Bone marrow (tissue), 2 donors: ENCODE measurements at places on chromosomes 16 and 17.

- no peak for DNase-seq
Observed at GRCh38 chr17:16287563-16288027, 65.7 kb downstream of the CENPV start.

GRCh38 chr16:82497139-82497538 lies 129.6 kb upstream of the CDH13 start:
- no peak for DNase-seq

DNA sequence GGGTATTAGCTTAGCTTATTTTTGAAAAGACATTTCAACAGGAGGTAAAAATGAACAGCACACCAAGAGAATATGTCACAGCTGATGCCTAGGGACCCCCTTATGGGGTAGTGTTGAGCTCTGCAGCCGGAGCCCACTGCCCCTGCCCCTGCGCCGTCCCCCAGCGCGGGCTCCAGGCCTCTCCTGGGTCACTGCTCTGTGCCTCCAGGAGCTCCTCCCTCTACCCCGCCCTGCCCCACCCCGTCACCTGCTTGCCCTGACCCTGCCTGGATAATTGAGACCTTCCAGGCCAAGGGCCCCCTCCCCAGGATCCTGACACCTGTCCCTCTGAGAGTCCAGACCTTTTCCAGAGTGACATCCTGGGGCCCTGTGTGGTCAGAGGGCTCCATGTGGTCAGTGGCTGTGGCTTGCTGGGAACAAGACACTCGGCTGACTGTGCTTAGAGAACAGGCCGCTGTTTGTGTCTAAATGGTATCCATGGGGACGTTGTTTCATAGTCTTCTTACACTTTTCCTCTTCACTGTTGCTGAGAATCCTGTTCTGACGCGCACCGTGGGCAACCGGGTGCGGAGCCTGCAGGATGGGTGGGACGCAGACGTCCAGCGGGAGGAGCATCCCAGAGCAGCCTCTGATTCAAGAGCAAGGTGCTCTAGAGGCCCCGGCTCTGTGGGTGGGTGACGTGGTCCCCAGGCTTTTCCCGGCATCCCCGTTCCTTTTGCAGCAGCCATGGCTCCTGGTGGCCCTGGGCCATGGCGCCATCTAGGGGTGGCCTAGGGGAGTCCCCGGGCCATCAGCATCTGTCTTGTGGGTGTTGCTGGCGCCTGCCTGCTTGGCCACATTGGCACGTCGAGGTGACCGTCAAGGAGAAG lies 20.0 kb upstream of the WFIKKN1 start:
- DNase-seq = no peak

- DNase-seq = no peak
Observed at GRCh38 chr17:36468903-36469635, 17.4 kb upstream of the ZNHIT3 start.

DNA sequence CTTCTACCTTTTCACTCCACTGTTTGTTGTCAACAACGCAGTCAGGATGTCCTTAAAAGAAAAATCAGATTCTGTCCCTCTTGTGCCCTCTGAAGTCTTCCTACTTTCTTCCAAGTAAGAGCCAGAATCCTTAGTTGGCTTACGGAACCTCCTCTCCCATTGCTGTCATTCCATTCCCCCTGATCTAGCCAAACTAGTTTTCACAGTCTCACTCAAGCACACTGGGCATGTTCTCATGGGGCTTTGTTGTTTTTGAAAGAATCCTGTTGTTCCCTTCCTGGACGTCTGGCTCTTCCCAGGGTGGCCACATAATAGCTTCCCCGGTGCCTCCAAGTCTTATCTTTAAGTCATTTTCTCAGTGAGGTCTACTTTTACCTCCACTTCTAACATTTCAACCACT lies 158.6 kb upstream of the ELAC2 start:
- DNase-seq = no peak

DNA sequence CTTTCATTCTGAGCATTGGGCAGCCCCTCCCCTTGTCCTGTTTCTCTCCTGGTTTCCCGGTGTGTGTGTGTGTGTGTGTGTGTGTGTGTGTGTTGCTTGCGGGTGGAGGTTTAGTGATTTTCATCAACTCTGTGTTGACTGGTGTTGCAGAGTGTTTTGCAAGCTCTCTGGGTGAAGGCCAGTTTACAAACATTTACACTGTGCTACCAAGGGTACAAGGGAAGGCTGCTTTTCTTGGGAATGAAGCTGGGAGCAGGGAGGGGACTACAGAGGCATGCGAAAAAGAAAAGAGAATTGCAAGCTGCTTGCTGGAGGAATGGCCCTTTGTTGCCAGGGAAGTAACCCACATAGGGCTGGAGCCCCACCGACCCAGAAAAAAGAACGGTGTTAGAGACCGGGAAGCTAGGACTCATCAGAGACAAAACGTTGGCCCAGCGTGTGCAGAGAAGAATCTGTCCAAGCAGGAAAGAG lies 29.6 kb downstream of the HS3ST3B1 start:
- no peak for DNase-seq

- DNase-seq = no peak
Observed at GRCh38 chr17:82655523-82655922, 7.3 kb upstream of the WDR45B start.

DNA sequence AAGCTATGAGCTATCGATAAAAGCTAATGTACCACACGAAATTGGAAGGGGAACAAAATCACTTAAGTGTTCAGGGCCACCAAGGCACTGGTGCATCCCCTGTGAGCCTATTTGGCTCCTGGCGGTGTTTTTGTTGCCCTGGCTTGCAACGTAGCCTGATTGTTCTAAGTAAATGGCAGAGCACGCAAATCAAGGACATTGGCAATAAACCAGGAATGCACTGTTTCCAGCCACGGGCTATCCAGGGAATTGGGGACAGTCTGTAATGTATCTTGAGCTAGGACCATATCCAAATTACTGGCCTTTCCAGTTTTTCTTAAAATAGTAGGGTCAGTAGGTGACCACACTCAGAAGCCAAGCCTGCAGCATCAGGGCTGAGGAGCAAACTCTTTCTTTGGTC lies 734.0 kb downstream of the MAF start:
- no peak for DNase-seq

GRCh38 chr17:68204736-68205135 lies 43.1 kb upstream of the AMZ2 start:
- no peak for DNase-seq

DNA sequence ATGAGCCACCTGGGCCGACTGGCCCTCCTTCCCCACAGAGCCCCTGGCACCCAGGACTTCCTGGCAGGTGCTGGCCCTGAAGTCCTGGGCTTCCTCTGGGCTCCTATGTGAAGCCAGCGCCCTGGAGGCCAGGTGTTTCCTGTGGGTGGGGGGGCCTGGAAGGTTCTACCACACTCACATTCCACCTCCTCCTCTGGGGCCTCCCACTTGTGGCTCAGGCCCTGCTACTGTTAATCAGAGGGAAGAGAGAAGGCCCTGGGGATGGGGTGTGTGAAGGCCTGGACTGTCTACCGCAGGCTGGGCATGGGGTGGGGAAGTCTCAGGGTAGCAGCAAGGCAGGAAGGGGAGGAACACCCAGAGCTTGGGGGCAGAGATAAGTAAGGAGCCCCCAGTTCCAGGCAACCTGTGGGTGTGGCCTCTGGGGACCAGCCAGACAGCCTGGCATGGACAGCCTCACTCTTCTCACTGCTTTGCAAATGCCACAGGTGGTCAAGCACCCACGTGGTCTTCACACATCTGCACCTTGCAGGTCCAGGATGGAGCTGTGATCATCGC lies 111.9 kb upstream of the TNRC6C start:
- peak; percentile 36 for DNase-seq

DNA sequence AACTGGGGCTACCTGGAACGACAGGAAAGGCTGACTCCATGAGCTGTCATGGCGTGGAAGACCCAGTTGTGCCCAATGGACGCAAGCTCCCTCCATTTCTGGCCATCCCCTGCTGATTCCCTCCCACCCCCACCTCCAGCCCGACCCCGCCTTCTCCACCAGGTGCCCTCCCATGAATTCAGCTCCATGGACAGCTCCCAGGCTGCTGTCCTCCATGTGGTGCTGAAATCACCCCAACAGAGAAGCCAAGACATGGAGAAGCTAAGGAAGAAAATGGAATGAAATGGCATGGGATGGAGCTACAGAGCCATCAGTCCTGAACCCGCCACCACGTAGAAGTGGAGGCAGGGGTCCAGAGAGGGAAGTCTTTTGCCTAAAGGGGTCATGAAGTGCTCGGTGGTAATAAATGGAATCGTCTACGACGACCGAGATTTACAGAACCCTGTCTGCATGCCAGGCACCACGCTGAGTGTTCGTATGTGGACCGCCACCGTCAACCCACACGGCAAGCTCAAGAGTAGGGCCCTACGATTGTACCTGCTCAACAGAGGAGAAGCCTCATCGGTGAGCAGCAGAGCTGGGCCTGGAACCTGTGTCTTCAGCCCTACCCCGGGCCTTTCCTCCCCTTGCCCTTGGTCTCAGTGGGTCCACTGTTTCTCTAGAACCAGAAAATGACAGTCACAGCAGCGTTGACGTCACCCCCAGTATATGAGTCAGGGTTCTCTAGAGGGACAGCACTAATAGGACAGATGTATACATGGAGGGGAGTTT lies 9.3 kb upstream of the ZC3H18 start:
- DNase-seq = no peak

GRCh38 chr16:54936201-54936978 lies 5.7 kb downstream of the IRX5 start:
- DNase-seq = no peak

DNA sequence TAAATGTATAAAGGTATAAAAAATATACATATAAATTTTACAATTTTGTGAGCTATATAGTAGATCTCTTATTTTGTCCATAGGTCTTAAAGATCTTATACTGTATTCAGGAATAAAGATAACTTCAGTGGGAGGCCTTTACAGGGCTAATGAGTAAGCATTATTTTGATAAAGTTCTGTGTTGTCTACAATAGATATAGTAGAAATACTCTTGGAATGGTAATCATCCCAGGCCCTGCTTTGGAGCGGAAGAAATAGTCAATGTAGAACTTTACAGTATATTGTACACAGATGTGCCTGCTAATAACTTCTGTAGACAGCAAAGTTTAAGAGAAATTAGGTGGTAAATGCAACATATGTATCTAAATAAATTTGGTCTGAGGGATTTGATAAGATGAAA lies 42.6 kb downstream of the TENT4B start:
- no peak for DNase-seq

GRCh38 chr17:74639704-74640151 lies 16.2 kb upstream of the CD300E start:
- peak; percentile 59 for DNase-seq

DNA sequence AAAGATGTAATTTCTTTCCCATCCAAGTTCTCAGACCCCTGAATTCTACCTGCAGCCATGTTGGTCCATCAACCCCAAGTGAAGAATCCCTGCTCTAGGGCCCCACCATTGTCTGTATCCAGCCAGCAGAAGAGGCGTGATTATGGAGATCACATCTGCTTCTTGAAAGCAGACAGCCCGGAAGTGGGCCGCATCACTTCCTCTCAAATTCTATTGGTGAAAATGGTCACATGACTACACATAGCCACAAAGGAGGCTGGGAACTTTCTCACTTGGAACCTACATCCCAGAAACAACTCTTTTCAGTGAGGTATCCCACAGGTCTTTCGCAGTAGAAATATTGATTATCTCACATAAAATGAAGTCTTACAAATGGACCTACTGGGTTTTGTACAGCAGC lies 40.1 kb downstream of the IL4R start:
- DNase-seq = no peak
